ENCODE measurements at places on chromosomes 4 and X.

GRCh38 chrX:56791456-56791855 lies 62.4 kb downstream of the NBDY start:
- no peak for DNase-seq

DNA sequence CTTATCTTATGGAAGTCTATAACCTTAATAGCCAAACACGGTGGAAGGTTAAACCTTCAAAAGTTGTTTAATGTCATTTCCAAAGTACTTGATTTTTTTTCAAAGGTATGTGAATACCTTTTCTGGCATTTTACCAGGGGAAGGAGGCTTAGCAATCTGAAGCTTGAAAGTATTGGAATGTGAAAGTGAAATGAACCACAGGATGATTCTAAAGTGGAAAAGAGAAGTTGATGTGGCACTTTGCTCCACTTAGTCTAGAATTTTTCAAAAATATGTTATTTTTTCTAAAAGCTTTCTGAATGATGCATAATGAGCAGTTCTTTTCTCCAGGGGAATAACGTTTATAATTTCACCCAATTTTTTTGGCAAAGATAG lies 19.2 kb downstream of the PI4K2B start:
- DNase-seq, result no peak

GRCh38 chr4:165700855-165701254 lies 172.2 kb upstream of the TLL1 start:
- DNase-seq, result peak; percentile 28

DNA sequence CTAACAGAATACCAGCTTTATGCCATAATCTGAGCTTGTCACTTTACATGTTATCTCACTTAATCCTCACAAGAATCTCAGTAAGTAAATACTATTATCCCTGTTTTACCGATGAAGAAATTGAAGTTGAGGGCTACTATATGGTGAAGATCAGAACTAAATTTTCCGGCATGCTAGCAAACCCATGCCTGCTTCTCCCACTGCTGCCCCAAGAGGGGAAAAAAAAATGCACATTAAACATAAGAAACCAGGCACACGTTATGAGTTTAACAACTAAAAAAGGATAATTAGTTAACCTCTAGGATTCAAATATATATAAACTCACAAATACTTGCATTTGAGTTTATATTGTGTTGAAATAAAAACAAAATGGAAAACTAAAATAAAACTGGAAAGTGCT lies 10.8 kb downstream of the SLC10A7 start:
- no peak for DNase-seq

DNA sequence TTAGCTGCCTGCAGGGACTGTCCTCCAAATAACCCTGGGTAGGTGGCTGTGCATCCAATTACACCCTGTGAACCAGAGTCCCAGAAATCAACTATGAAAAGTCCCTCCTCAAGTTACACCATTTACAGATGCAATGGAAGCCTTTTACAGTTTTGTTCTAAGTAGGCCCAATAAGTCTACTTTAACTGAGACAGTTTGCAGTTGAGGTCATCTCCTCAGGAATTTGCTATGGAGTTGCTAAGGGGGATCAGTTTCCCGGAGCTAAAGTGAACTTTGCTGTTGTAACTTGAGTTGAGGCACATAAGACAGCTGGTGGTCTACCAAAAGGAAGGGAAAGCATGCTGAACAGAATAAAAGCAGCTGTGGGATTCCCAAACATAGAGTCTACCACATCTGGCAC lies 121.6 kb upstream of the STK26 start:
- no peak for DNase-seq

- DNase-seq, result no peak
Measured at GRCh38 chrX:71100581-71101505, 5.2 kb downstream of the FOXO4 start.

- DNase-seq, result no peak
Measured at GRCh38 chrX:130280901-130281300, 12.2 kb upstream of the ZNF280C start.

GRCh38 chr4:147096667-147097604 lies 151.3 kb upstream of the TTC29 start:
- DNase-seq, result no peak

- no peak for DNase-seq
Measured at GRCh38 chrX:40694802-40695201, 40.5 kb downstream of the MED14 start.

- no peak for DNase-seq
Measured at GRCh38 chr4:43959976-43960375, 488.6 kb downstream of the KCTD8 start.

All from Caco-2 (cell line).